ENCODE measurements at places on chromosomes 1 and 21.
A peak's percentile ranks its signal among the peaks of the same experiment; 100 is the strongest.

- DNase-seq: no peak
These were observed 98.2 kb upstream of the VAMP3 start for GRCh38 chr1:7672864-7673263.

DNA sequence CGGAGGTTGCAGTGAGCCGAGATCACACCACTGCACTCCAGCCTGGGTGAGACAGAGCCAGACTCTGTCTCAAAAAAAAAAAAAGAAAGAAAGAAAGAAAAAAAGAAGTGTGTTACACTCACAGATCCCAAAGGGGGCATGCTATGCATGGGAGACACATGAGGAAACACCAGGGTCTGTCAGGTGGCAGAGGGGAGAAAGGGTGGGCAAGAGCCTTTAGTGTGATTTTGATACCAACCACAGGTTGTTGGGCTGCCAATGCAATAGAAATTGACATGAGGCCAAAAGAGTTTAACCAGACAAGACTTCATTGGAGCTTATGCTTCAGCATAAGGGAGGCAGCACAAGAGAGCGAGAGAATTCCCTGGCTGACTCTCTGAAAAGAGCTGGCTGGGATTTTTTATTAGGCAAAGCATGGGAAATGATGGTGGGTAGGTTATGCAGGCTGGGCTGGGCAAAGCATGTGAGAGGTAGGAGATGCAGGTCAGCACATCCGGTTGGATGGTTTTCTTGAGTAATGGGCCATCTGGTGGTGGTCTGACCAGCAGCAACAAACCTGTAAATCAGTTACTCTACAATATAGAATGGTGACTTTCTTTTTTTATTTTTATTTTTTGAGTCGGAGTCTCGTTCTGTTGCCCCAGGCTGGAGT is 11.7 kb upstream of the EXTL1 start:
- no peak for DNase-seq

- no peak for DNase-seq
These were observed 59.9 kb downstream of the LDLRAD2 start for GRCh38 chr1:21871943-21872342.

- DNase-seq: no peak
These were observed 23.1 kb downstream of the EIF2D start for GRCh38 chr1:206589206-206589605.

DNA sequence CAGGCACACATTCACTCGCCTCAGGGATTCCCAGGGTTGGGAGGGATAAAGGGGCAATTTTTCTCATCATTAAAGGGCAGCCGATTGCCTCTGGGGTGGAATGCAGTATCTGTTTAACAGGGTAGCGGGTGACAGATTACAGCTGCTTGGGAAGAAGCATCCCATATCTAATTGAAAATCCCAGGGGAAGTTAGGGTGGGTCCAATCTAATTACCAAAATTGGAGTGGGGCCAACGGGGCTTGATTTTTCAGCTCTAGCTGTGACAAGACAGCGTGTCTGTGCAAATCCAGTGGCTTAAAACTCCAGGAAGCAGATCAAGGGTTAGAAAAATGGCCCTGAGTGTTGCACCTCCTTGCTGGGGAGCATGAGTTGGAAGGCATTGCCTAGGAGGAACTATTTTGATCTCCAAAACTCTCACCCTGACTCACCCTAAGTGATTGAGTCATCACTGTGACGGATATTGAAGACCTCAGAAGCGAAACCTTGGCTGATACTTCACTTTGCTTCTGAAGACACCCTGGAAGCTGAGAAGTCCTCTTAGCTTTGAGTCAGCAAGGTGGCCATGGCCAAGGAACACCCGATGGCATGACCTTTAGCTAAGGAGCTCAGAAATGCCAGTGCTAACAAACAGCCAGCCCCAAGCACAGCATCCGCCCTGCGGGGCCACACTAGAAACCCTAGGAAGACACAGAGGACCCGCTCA is 46.0 kb downstream of the GRHL3 start:
- peak; percentile 78 for DNase-seq

DNA sequence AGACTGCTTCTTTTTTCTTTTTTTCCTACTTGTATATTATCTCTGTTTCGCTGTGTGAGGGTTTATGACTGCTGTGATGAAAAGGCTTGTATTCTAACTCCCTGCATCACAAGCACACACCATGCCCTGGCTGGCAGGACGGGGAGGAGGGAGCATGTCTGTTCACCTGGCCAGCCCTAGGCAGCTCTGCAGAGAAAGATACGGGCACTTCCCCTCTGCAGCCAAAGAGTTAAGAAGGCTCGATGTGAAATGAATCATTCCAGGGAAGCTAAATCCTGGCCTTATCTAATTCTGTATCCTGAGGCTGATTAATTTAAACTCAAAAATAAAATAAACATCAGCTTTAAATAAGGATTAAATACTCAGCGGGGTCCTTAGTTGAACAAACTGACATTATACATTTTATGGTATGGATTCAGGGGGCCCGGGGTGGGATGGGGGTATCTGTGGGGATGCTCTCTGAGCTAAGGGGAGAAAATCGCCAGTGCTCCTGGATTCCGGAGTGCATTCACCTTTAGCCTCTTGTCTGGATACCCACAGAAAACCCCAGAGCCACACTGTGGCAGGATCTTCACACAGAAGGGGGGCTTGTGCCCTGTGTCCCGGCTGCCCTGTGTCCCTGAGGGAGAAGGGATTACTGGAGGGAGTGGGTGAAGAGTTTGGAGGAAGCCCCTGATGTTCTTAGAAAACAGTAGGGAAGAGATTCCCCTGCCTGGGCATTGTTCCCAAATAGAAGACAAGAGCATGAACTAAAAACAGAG is 321.5 kb downstream of the NPHP4 start:
- no peak for DNase-seq

GRCh38 chr21:34916446-34916845 is 132.7 kb downstream of the RUNX1 start:
- no peak for DNase-seq

DNA sequence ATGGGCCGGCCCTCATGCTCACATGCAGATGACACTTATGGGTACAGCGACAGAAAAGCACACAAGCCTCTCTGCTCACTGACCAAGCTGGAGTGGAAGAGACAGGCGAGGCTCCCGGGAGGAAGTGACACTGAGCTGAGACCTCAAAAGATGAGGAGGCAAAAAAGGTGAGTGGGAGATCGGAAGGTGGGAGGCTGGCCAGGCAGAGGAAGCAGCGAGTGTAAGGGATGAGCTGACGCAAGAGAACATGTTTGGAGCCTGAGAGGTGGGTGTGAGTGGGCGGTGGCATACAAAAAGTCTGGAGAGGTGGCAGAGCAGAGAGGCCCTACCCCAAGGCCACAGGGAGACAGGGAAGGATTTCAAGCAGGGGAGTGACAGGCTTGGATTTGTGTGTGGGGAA is 18.2 kb upstream of the CDCP2 start:
- peak; percentile 91 for DNase-seq

DNA sequence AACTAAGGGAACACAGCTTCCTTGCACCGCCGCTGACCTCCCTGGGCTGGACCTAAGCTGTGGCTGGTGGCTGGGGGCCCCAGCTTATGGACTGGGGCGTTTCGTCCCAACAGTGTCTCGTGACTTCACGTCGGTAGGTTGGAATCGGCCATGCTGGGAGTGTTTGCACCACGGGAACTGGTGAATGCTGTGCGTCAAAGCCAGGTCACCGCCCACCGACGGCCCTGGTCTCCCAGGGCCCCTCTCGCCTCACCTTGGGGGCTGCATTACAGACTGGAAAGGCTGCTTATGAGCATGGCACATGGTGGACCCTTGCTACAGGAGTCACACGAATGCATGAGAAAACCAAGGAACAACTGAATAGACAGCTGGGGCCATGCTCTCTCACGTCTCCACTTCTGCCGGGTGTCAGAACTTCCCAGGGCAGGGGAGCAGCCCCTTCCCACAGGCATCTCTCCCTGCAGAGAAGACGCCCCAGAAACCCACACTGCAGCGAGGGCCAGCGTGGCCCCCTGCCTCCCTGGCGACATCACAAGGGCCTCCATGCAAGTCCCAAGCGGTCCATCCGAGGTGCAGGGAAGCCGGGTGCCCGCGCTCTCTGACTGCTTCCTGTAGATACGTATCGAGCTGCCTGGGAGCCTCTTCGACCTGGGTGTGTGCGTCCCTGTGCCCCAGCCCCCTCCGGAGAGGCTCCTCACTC is 81.7 kb downstream of the SIK1 start:
- no peak for DNase-seq

DNA sequence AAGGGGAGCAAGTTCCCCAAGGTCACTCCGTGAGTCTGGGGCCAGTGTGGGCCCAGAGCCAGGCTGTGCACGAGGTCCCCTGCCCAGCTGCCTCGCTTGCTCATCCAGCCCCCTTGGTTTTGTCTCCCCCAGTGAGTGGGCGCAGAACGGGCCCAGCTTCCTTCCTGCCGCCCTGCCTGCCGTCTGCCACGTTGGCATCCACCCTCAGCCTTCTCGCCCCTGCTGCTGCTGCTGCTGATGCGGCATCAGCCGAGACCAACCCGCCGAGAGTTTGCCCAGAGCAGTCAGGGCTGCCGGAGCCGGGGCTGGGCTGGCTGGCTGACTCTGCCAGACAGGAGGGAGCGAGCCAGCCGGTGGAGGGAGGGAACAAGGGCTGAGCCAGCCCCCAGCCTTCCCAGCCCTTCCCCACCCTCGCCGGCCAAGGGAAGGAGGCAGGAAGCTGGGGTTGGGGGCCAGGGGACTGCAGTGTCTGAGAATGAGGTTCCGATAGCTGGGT is 31.4 kb upstream of the WASF2 start:
- peak; percentile 51 for DNase-seq

Measured in inflammatory macrophage (primary cell).